ENCODE measurements at places on chromosomes 6 and 20.

DNA sequence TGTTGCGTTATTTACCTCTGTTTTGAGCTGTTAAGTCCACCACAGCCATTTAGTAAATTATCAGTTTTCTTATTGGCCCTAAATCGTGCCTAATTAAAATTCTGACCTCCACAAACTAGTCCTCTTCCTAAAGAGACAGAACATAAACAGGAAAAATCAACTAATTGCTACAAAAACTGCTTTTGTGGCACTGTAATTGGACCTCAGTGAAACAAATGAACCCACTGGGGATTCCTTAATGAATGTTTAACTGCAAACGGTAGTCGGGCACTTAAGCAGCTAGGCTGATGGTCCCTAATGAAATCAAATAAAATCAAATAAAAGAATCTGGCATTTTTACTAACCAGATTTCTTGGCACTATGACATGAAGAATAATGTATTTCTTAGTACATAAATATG is 513.4 kb upstream of the SLC35B3 start:
- H3K27ac ChIP-seq: no peak overlapping the region
- no peaks in the 10 kb centered on the region for H3K4me1 ChIP-seq
- no peaks in the 10 kb centered on the region for H3K27me3 ChIP-seq
- H3K4me3 ChIP-seq: no peak overlapping the region
- no peak for DNase-seq

- H3K36me3 ChIP-seq: no peaks in the 10 kb centered on the region
- H3K27me3 ChIP-seq: no peaks in the 10 kb centered on the region
- no peak for DNase-seq
- H3K27ac ChIP-seq: no peak overlapping the region
- H3K4me1 ChIP-seq: no peaks in the 10 kb centered on the region
- no peak overlapping the region for H3K4me3 ChIP-seq
Observed at GRCh38 chr20:48096212-48096875, 311.1 kb upstream of the SULF2 start.

DNA sequence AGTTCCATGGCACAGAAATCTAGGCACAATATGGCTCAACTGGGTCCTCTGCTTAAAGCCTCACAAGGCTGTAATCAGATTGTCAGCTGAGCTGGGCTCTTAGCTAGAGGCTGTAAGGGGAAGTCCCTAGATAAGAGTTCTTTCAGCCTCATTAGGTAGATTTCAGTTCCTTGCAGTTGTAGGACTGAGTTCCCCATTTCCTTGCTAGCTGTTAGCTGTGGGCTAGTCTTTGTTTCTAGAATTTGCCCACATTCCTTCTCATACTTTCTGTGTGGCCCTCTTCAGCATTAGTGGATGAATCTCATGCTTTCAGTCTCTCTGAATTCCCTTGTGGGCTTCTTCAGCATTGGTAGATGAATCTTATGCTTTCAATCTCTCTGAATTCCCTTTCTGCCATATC is 71.0 kb upstream of the MRAP2 start:
- H3K4me3 ChIP-seq: no peak overlapping the region
- no peak overlapping the region for H3K27ac ChIP-seq
- no peaks in the 10 kb centered on the region for H3K4me1 ChIP-seq
- DNase-seq: no peak

DNA sequence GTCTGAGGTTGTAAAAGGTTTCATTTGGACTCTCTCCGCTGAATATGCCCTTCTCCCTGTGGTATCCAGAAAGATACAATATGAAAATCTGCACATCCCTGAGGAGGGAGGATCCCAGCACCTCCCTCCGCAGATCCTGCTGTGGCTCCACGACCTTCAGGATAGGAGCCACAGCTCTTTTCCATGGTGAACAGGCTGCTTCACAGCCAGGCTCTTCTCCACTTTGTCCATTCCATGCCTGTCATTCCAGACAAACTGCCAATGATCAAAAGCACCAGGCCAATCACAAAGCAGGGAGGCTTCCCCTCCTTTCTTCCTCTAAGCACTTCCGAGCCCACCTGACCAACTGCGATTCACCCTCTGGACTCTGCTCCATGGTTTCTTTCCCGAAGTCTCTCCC is 339.8 kb downstream of the ESR1 start:
- no peak overlapping the region for H3K4me3 ChIP-seq
- peaks cover 9% of the 10 kb centered on the region for H3K4me1 ChIP-seq
- H3K27ac ChIP-seq: no peak overlapping the region
- peaks cover 79% of the 10 kb centered on the region for H3K36me3 ChIP-seq

Measured in GM23248 (cell line).